Hypothalamus (tissue), 51 donors: ENCODE measurements at places on chromosomes 2 and 18.

DNA sequence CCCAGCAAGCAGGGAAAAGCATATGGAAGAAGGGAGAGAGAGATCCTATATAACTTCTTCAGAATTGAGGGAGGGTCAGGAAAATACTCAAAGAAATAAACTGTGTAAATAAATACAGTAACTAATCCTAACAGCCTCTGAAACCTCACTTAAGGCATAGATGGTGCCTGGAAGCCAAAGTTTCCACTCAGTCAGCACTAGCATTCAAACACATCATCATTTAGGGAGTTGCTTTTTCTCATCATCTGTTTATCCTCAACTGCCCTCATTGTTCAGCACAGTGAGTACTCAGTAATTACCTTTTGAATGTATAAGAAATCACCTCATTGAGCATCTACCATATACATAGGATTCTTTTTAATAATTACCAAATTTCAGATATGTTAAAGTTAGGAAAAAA is 262.9 kb downstream of the C1D start:
- DNase-seq, result no peak

DNA sequence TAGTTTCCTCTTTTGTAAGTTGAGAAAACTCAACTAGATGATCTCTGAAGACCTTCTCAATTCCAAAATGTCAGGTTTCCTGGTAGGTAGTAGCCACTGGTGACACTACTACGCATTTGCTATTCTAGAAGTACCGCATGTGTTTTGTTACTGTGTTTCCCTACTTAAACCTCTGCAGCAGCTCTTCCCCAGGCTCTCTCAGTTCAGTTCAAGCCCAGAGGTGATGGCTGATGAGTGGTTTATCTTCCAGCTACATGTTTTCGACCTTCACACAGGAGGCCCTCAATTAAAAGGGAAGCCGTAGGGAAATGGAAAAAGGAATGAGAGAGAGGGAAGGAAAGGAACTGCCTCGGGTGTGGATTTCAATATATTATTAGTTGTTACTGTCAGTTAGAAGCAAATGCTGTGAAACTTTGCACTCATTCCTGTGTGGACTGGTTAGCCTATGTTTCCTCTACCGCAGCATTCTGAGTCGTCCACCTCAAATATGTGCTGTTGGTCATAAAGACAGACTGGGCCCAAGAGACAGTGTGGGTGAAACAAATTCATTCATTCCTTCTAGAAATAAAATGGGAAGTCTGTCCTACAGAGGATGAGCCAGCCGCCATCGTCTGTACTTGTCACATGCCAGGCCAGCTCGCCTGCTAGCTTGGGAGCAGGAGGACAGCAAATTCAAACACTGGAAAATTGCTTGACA is 455.2 kb upstream of the RAB12 start:
- no peak for DNase-seq

DNA sequence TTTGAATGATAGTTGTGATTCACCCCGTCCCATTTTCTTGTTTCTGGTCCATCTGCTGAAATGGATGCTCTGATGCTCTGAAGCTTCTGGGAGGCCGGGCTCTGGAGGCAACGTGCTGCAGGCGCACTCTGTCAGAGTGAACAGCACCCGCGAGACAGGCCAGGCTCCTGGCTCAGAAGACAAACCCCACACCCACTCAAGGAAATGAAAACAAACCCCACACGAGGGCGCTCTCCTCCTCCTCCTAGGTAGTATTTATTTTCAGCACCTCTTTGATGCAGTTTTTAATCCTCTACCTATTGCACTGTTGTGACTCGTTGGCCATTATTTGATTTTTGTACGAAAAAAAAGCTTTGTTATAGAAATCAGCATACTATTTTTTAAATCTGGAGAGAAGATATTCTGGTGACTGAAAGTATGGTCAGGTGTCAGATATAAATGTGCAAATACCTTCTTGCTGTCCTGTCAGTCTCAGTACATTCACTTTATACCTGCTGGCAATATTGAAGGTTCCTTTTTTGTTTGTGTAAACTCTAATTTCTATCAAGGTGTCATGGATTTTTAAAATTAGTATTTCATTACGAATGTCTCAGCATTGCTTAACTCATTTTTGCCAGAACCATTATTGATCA is 10.3 kb upstream of the CHST10 start:
- no peak for DNase-seq

- no peak for DNase-seq
These were observed 9.9 kb downstream of the ALPK2 start for GRCh38 chr18:58618822-58619595.

DNA sequence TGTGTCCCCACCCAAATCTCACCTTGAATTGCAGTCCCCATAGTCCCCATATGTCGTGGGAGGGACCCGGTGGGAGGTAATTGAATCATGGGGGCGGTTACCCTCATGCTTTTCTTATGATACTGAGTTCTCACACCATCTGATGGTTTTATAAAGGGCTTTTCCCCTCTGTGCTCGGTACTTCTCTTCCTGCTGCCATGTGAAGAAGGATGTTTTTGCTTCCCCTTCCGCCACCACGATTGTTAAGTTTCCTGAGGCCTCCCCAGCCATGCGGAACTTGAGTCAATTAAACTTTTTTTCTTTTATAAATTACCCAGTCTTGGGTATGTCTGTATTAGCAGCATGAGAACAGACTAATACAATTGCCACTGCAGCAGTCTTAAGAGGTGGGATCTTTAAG is 134.9 kb downstream of the LTBP1 start:
- no peak for DNase-seq

DNA sequence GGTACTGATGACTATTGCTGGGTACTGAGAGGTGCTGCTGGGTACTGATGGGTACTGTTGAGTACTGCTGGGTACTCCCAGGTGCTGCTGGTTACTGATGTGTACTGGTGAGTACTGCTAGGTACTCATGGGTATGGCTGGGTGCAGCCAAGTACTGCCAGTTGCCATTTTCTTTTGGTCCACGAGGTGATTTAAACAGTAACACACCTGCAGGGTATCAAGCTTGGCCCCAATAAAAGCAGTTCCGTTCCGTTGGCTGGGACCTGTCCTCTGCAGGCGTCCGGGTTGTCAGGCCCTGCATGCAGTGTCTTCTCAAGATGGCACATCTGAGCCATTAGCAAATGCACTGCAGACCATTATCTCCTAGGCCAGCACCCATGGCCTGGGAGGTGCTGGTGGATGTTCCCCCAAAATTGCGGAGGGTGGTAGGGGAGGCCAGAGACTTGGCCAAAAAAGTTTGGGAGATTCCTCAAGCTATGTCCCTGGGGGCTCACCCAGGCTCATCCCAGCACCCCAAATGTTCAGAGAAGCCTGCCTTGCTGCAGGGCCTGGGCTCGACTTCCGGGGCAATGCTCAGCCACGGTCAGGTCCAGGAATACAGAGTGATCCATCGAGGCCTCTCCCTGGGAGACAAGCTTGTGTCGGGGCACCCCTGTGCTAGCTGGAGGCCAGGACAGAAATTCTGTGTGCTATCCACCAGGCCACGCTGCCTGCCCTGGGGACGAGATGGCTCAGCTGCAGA is 165.2 kb downstream of the TWIST2 start:
- DNase-seq, result no peak

DNA sequence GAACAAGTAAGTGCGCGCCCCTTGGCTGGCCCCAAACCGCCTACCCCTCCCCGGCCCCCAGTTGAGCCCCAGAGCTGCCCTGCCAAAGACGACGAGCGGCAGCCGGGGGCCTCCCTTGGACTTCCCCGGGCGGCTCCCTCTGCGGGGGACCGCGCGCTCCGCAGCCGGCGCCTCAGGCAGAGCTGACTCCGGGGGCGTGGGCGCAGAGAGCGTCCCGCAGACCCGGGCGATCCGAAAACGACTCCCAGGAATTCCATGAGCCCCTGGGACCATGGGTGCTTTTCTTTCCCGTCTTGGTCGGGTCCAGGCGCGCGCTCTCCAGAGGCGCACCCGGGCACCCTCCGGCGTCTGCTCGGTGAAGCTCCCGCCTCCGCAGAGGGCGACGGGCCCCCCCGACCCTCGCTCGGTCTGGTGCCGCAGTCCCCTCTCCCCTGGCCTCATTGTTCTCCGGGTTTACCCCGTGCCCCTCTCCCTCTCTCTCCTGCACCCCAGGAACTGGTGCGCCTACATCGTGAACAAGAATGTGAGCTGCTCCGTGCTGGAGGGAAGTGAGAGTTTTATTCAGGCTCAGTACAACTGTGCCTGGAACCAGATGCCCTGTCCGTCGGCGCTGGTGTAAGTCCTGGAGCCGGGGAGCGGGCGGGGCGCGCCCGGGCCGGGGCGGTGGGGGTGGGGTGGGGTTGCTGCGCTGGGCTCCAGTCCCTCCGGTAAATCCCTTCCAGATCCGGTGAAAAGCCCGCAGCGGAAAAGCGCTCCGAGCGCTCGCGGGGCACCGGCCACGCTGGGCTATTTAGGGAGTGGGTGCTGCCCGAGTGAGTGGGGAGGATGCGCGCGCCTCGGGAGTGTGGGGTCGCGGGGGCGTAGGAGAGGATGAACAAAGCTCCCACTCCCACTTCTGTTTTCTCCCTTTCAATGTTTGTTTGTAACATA is 776 bp downstream of the EMILIN2 start:
- DNase-seq, result no peak
